ENCODE measurements at places on chromosomes 13 and 19.

GRCh38 chr19:13864046-13864666 lies 12.8 kb upstream of the NANOS3 start:
- DNase-seq, result no peak

- DNase-seq, result no peak
Observed at GRCh38 chr13:90281709-90282108, 1065.8 kb upstream of the MIR17HG start.

- DNase-seq, result no peak
Observed at GRCh38 chr13:44096901-44097300, 217.2 kb downstream of the LACC1 start.

DNA sequence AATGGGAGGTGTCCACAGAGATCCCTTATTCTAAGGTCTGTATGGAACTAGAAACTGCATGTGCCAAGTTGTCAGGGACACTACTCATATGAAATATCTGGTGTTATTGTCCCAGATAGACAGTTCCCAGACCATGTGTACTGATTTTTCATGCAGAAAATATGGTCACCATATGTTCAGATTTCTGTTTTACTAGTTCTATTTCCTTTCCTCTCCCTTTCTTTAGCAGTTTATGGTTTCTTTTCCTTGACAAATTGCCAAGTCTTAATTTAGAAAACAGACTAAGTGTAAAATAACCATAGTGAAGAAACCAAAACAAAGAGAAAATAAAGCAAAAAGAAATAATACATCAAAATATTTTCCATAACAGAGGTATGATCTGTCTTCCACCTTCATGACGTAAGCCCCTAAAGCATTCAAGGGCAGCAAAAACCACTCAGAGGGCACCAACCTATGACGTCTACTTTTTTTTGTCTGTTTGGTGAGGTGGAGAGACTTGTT lies 248.5 kb downstream of the KCTD12 start:
- DNase-seq, result no peak

DNA sequence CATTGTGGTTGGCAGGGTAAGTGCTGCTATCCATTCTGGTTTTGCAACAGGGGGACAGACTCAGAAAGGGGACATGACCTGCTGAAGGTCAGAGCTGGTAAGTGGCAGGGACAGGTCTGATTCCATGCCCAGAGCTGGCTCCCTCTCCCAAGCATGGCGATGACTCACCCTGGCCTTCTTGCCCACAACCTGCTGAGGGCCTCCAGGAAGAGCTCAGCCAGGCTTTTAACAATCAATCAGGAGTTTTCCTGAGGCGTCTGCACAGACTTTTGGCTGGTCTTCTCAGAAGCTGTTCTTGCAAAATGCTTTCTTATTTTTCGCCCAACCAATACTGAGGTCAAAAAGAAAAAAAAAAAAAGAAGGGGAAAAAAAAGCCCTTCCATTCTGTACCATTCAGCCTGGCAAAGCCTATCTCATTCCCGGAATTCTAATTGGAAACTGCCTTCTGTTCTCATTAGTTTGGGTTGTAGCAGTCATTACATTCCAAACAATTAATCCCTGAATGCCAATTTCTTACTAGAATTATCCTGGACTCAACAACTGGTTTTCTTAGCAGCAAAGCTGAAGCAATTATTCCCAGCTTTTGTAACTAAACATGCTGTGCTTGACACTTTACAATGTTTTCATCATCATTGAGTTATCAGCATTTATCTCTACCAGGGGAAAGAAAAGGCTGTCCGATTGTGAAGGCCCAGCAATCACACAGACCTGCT lies 17.7 kb downstream of the SIAH3 start:
- no peak for DNase-seq

DNA sequence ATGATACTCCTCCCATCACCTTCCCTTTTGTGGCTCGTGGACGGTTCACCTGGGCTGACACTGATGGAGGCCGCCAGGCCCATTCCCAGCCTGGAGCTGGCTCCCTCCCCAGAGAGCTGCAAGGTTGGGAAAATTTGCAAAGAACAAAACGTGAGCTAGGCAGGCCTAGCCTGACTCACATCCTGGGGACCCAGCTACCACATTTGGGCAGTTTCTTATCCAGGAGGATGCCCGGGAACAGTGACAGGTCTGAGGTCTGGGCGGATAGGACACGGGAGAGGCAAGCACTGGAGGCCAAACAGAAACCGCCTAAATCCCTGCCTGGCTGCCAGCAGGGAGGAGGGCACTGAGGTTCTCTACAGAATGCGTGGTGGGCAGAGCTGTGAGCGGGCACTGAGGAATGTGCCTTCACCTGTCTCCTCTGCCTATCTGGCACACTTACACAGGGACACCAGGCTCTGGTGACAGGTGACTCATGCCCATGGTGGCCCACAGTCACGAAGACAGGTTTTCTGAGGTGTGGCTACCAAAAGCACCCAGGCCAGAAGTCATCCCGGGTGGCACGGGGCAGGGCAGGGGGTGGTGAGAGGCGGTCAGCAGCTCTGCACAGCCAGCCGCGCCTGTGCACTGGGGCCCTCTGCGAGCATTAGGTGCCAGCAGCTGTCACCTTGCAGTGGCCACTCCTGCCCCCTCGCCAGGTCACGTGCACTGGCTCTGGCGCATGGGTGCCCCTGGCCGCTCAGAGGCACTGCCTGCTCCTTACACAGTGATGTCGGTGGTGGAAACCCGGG lies 23.2 kb downstream of the SH3GL1 start:
- DNase-seq, result no peak

DNA sequence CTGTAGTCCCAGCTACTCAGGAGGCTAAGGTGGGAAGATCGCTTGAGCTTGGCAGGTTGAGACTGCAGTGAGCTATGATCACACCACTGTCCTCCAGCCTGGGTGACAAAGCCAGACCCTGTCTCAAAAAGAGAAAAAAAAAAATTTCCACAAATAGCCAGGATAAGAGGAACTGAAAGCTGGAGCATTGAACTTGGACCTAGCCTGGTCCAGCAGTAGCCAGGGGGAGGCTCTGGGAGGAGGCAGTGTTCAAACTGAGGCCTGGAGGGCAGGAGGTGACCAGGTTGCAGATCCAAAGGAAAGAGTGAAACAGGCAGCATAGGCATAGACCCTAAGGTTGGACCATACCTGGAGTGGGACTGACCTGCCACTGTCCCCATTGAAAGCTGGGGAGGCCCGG lies 26.9 kb upstream of the PIK3R2 start:
- DNase-seq, result no peak

DNA sequence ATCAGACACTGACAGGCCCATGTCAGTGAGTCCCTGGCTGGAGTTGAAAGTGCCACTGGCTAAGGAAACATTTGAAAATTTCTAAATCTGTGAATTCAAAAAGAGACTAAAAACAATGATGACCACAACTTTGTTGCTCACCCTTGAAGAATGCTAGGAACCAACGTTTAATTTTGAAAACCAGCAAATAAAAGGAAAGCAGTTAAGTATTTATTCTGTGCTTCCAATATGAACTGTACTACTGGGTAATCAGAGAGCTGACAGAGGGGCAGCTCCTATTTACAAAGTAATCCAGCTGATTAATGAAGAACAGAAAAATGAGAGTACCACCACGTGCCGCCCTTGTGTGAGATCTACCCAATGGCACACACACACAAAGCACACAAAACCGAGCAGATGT lies 44.7 kb upstream of the LATS2 start:
- DNase-seq, result no peak

- no peak for DNase-seq
Observed at GRCh38 chr13:27605099-27605498, 15.2 kb downstream of the LNX2 start.

GRCh38 chr13:101474419-101474957 lies 22.0 kb downstream of the ITGBL1 start:
- DNase-seq, result no peak
